ENCODE measurements at places on chromosomes 2 and 18. TPM values are rescaled to one million over a fixed set of nuclear protein-coding genes. Genes with fewer than 3 reads are reported as not detected.
A peak's percentile ranks its signal among the peaks of the same experiment; 100 is the strongest.

DNA sequence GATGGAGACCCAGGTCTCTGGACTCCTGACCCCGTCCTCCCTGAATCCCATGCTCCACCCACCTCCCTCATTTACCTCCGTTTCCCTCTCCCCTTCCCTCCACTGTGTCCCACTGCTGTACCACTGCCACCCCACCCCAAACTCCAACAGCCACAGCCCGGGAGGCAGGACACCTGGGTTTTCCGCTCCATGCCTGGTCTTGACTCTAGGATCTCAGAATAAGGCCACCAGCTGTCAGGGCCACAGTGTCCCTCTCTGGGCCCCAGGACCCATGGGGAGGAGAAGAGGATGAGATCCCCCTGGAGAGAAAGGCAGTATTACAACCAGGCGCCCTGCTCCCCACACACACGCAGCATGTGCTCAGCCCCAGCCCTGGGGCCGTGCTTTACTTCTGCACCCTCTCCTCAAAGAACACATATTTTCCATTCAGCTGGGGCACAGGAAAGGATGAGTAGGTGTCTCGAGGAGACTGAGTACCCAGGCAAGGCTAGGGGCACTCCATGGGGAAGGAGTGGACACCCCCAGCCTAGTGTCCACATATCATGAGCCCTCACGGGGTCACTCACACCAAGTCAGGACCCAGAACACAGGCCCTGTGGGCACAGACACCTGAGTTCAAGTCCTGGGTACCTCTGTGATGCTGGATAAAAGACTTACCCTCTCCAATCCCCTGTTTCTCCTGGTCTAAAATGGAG, 700 bp downstream of the RUFY4 start:
- H3K27me3 ChIP-seq: peaks cover 30% of the 10 kb centered on the region
- H3K27ac ChIP-seq: no peak overlapping the region
- peaks cover 4% of the 10 kb centered on the region for H3K4me1 ChIP-seq
- ATAC-seq: no peak

DNA sequence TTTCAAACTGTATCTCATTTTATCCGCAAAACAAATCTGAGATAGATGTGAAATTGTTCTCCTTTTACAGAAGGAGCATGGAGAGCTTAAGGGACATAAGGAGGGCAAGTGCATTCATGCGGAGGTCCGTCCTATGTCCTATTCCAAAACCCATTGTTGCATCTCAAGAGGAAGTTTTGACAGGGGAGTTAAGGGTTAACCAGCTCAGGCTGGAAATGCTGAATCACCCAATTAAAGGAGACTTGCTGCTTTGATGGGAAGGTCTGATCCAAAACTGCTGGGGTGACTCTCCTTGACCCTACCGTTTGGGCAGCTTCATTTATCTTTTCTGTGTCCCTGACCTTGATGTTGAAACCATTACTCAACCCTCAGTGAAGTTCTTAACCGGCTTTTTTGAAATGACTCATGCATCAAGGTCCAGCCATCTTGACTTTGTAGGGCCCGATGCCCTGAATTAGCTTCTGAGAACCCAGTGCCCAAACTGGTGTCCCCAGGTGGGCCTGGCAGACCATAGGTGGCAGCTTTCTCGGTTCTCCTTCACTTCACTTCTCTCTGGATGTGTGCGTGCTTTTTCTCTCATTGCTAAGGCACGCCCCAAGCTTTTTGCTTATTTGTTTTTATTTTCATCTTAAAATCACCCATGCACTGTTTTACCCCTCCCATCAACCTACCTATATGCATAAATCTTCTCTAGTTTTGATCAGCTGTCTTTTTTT, 15.9 kb upstream of the TXNDC2 start:
- H3K27me3 ChIP-seq: peaks cover 50% of the 10 kb centered on the region
- H3K27ac ChIP-seq: no peak overlapping the region
- H3K36me3 ChIP-seq: no peaks in the 10 kb centered on the region
- peak; percentile 74 for ATAC-seq
- H3K4me1 ChIP-seq: no peaks in the 10 kb centered on the region

DNA sequence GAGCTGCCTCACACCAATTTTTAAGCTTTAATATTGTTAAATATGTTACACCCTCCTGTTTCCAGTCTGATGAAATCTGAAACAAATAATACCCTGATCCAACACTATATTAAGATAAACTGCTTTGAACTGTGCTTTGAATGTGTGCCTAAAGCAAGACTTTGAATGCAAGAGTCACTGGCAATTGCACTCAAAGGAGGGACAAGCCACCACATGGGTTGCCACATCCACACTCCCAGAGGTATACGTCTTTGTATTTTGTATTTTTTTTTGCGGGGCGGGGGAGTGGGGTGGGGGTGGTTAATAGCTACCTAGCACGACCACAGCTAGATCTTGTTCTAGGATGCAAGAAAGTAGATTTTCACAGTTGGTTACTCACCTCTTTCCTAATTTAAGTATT, 1.8 kb upstream of the ZEB2 start:
- ATAC-seq: no peak
- H3K4me3 ChIP-seq: no peak overlapping the region
- H3K4me1 ChIP-seq: peaks cover 10% of the 10 kb centered on the region
- H3K36me3 ChIP-seq: peaks cover 12% of the 10 kb centered on the region
- H3K27me3 ChIP-seq: peaks cover 26% of the 10 kb centered on the region
- H3K27ac ChIP-seq: no peak overlapping the region

DNA sequence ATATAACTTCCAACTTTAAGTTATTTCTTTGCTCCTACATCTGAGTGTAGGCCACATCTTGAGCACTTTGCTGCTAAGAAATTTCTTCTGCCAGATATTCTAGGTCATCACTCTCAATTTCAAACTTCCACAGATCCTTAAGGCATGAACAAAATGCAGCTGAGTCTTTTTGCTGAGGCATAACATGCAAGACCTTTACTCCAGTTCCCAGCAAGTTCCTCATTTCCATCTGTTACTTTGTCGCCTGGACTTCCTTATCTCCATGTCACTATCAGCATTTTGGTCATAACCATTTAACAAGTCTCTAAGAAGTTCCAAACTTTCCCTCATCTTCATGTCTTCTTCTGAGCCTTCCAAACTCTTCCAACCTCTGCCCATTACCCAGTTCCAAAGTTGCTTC, 1077.3 kb upstream of the TMEFF2 start:
- H3K27me3 ChIP-seq: no peaks in the 10 kb centered on the region
- H3K27ac ChIP-seq: no peak overlapping the region
- H3K36me3 ChIP-seq: no peaks in the 10 kb centered on the region
- no peak overlapping the region for H3K4me3 ChIP-seq

DNA sequence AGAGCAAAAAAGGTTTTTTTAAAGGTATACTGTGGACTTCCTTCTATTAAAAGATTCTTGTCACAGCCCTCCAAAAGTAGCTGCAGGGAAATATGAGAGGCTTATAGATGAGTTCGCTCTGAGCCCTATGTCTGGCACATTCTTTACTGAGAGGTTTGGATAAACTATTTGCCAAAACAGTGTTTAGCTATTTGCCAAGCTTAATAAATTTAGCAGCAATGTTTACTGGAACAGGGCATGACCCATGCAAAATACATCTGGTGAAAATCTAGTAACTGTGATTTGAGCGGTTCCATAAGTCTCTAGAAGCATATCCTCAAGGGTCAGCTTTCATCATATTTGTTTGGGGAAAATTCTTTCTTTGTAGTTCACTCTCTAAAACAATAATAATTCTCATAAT, 1696.7 kb upstream of the PIK3C3 start:
- H3K27me3 ChIP-seq: no peaks in the 10 kb centered on the region
- H3K36me3 ChIP-seq: no peaks in the 10 kb centered on the region
- no peak for ATAC-seq
- H3K27ac ChIP-seq: no peak overlapping the region
- no peak overlapping the region for H3K4me3 ChIP-seq

DNA sequence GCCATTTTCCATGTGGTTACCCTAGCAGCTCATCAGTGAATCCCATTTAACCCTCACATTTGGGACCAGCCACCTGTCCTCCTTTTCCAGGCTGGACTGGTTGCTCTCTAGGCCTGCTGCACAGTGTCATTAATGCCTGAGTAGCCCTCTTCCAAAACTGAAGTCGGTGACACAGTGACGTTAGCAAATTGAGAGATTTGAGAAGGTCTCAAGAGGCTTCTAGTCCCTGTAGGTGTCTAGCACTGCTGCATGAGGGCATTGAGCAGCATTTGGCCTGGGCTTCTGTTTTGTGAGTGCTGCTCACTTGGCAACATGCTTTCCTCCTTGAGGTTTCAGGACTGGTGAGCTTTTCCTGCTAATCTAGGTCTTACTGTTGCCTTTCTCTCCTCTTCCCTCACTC, 36.7 kb downstream of the PKP4 start:
- ATAC-seq: no peak
- no peak overlapping the region for H3K27ac ChIP-seq
- H3K27me3 ChIP-seq: no peaks in the 10 kb centered on the region
- peaks cover 7% of the 10 kb centered on the region for H3K4me1 ChIP-seq
- no peaks in the 10 kb centered on the region for H3K36me3 ChIP-seq
- H3K4me3 ChIP-seq: no peak overlapping the region

DNA sequence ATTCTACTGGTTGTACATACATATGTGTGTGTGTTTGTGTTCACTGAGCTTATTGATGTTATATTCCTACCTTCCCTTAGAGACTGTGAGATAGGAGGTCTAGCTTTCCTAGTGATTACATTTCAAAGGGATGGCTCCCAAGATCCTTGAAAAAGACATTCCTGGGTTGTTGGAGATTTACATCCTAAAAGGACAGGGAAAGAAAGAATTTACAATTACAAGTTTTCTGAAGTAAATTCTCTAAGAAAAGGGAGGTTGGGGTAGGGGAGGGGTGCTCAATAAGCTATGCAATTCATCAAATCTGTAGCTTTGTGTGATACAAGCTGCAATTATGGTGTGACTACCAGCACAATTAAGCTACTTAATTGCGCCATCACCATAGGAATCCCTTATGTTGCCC, 284.3 kb downstream of the NUP35 start:
- no peak overlapping the region for H3K27ac ChIP-seq
- no peaks in the 10 kb centered on the region for H3K36me3 ChIP-seq
- no peak for ATAC-seq
- no peaks in the 10 kb centered on the region for H3K4me1 ChIP-seq

- no peaks in the 10 kb centered on the region for H3K36me3 ChIP-seq
- no peak for ATAC-seq
Measured at GRCh38 chr2:16323126-16323520, 342.5 kb downstream of the CYRIA start.

- H3K4me1 ChIP-seq: peaks cover 5% of the 10 kb centered on the region
- H3K27ac ChIP-seq: no peak overlapping the region
- H3K27me3 ChIP-seq: peaks cover 26% of the 10 kb centered on the region
- H3K4me3 ChIP-seq: no peak overlapping the region
Measured at GRCh38 chr2:236605345-236605734, 35.7 kb downstream of the ACKR3 start.

DNA sequence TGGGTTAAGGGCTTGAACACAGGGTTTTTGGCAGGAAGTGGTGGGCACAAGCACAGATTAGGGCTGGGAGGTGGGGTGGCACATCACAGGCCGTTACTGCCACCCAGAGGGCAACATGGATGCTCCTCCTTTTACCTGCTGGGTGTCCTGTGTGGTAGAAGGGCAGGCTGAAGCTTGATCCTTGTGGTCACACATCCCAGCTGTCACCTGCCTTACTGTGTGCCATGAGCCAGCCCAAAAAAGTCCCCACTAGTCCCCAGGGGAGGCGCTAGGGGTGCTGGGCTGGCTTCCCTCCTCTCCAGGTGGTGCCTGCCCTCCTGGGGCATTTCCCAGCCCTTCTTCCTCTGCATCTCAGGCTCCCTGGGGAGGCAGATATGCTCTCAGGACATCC, 50.5 kb upstream of the ALPP start:
- ATAC-seq: no peak
- H3K27me3 ChIP-seq: no peaks in the 10 kb centered on the region
- no peak overlapping the region for H3K27ac ChIP-seq
- no peak overlapping the region for H3K4me3 ChIP-seq

DNA sequence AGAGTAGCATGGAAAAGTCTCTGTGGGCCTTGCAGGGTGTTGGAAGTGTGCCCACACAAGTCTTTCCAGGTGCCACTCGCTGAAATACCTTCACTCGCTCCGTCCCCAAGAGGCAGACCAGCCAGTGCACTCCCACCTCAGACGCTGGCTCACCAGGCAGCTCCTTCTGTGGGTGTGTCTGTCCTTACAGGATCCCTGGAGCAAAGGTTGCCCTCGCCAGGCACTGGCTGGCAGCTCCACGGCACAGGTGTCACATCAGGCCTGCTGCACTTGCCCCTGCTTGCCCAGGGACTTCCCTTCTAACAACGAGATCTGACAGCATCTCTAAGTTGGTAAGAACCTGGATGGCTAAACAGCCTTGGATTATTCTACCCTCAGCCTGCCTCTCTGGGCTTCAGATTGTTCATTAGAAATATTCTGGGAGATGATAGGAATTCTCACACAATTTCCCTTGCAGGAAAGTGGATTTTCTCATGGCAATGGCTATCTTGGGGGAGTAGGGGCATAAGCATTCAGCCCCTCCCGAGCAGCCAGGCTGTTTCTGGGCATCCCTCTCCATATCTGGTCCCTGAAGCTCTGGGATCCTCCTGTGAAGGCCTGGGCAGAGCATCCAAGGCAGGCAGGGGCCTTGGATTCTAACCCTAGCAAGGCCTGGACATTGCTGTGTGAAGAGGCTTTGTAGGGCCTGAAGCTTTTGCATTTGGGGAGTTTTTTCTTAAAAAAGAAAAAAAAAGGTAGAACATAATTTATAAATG, 262.1 kb downstream of the MYCN start:
- H3K4me3 ChIP-seq: no peak overlapping the region
- ATAC-seq: no peak
- no peaks in the 10 kb centered on the region for H3K4me1 ChIP-seq
- H3K36me3 ChIP-seq: no peaks in the 10 kb centered on the region
- H3K27me3 ChIP-seq: no peaks in the 10 kb centered on the region

DNA sequence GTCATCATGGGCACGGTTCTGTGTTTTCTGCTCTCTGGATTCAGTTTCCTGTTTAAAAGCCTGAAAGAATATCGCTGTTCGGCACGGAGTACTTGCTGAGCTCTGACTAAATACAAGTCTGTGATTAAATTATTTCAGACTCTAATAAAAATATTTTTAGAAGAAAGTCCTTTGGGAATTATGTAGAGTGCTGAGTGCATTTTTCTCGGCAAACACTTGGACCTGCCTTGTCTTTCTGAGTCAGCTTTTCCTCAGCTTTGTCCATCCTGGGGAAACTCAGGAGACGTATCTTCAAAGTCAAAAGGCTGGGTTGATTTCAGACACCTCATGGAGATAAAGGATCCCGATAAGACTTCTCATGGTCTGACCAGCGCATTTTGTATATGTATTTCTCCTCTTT, 45.9 kb downstream of the IL1R2 start:
- H3K27me3 ChIP-seq: no peaks in the 10 kb centered on the region
- H3K4me1 ChIP-seq: peaks cover 22% of the 10 kb centered on the region
- no peak overlapping the region for H3K27ac ChIP-seq
- ATAC-seq: no peak

The RAB17 gene
- total RNA-seq: 0.43 TPM

The FHOD3 gene
- total RNA-seq: not detected

The SAG gene
- 0.04 TPM for total RNA-seq

The TXNDC2 gene
- not detected for total RNA-seq

The INHA gene
- total RNA-seq: not detected

The DHX57 gene
- total RNA-seq: 14.0 TPM

The CHRNA1 gene
- total RNA-seq: not detected

The POTEE gene
- total RNA-seq: 1.7 TPM
